ENCODE measurements at places on chromosomes 6 and 20. TPM values are rescaled to one million over a fixed set of nuclear protein-coding genes. Genes with fewer than 3 reads are reported as not detected.

DNA sequence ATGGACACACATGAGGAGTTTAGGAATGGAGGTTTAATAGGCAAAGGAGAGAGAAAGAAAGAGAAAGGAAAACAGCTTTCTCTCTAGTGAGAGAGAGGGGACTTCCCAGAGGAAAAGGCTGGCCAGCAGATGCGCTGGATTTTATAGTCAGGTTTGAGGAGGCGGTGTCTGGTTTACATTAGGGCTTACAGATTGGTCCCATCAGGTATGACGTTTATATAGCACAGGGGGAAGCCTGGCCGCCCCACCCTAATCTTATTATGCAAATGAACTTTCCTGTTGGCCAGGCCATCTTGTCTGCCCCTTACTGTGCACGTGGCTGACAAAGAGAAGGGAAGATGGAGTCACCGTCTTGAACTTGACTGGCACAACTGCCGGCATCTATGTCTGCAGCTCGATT, 86.6 kb upstream of the QKI start:
- no peak for DNase-seq

- no peak for DNase-seq
Measured at GRCh38 chr6:22883061-22883717, 313.8 kb downstream of the HDGFL1 start.

- DNase-seq = no peak
Measured at GRCh38 chr20:32360333-32360634, 2.2 kb downstream of the ASXL1 start.

DNA sequence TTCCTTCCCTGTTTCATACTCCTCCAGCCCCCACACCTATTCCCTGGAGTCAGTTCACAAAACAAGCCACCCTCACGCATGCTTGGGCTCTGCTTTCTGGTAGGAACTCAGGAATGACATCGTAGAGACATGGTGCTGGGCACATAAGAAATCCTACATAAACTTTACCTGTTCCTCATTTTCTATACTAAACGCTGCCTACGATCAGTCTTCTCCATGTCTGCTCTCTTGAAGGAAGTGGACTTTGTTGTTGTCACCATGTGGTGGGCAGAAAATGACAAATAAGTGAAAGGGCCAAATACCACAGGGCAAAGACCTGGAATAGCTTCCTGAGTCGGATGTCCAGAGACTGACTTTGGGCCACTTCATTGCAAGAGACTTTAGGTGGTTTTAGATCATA, 10.1 kb downstream of the MYLK4 start:
- DNase-seq = no peak

DNA sequence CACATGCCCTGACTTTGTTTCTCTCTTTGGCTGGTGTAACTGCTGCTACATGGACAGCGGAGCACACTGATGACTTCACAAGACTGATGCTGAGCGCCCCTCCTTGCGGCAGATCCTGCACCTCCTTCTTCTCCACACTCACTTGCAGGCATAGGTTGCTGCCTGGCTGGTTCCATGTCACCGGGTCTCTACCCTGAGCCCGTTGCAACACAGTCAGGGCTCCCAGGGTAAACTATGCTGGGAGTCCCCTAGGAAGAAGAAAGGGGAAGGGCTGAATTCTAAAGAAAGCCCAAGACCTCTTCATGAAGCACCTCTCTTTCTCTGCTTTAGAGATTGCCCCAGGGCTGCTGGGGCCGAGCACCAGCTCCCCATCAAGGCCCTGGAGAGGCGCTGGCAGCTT, 83.3 kb upstream of the DUSP22 start:
- DNase-seq = no peak

DNA sequence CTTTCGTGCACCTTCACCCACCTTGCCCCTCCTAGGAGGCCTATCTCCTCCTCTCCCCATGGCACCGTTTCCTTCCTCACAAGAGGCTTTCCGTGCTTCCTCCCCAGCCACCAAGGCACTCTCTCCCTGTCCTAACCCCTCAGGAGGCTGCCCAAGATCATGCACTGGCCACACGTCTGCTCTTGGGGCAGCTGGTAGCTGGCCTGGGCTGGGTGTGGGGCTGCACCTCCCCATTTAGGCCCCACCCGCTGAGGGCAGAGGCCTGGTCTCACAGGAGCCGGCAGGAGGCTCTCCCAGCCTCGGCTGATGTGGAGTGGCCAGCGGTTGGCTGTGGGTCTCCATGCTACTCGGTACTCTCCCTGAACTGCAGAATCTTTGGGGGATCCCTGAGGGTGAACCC, 13.6 kb downstream of the NOL4L start:
- no peak for DNase-seq

- DNase-seq = peak; percentile 52
Measured at GRCh38 chr6:137820952-137821351, 46.1 kb upstream of the TNFAIP3 start.

IP6K3 gene
- polyA plus RNA-seq = 38.8 TPM

SLPI gene
- polyA plus RNA-seq = not detected

SMIM13 gene
- polyA plus RNA-seq = 9.1 TPM

PLN gene
- polyA plus RNA-seq = 4.4 TPM
